Cortex of kidney (tissue), 1 donor: ENCODE measurements at places on chromosomes 11 and 22.

DNA sequence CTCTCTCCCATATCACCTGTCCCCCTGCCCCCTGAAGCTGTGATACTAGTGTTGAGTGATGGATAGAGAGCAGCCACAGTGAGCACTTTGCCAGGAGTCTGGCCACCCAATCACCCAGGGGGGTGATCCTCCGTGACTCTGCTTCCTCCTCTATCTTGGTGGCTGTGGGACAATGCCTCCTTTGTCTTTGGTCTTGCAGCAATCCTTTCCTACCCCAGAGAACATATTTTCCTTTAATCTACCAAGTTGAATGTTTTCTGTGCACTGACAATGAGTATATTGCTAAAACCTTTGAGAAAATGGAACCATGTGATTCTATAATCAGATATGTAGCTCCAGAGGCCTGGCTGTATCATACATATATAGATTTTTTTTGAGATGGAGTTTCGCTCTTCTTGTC, 58.1 kb upstream of the HEPHL1 start:
- no peak for DNase-seq

GRCh38 chr11:119376197-119376847, 5.2 kb downstream of the USP2 start:
- no peak for DNase-seq

GRCh38 chr11:117443266-117444186, 115.9 kb downstream of the CEP164 start:
- DNase-seq: no peak

- DNase-seq: no peak
Observed at GRCh38 chr22:46613606-46614021, 6.6 kb upstream of the GRAMD4 start.

- no peak for DNase-seq
Observed at GRCh38 chr11:117691218-117691514, 105.8 kb downstream of the DSCAML1 start.

- no peak for DNase-seq
Observed at GRCh38 chr22:40199223-40199622, 21.5 kb downstream of the TNRC6B start.

DNA sequence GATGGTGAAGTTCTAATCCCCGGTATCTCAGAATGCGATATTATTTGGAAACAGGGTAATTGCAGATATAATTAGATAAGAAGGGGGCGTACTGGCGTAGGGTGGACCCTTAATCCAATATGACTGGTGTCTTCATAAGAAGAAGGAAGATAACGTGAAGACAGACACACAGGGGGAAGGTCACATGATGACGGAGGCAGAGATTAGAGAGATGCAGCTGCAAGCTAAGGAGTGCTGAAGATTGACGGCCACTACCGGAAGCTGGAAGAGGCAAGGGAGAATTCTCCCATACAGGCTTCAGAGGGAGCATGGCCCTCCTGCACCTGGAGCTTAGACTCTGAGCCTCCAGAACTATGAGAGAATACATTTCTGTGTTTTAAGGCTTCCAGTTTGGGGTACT, 54.8 kb downstream of the MIAT start:
- no peak for DNase-seq

DNA sequence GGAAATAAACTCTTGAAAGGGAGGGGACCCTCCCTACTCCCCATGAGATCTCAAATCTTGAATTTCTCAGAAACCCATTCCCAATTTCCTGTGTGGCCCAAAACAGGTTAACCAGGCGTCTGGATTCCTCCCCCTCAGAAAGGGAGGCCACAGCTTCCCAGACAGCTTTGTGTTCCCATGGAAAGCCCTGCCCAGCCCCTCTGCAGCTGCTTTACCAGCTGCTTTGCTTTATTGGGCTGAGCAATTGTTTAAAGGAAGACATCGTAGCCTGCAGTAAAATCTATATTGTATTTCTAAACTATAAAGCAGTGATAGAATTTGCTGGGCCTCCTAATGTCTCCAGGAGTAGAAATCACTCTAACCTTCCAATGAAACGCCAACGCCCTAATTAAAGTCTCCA, 97.4 kb downstream of the CHST1 start:
- DNase-seq: no peak

- DNase-seq: no peak
Observed at GRCh38 chr22:22375576-22376351, 131.2 kb downstream of the VPREB1 start.

DNA sequence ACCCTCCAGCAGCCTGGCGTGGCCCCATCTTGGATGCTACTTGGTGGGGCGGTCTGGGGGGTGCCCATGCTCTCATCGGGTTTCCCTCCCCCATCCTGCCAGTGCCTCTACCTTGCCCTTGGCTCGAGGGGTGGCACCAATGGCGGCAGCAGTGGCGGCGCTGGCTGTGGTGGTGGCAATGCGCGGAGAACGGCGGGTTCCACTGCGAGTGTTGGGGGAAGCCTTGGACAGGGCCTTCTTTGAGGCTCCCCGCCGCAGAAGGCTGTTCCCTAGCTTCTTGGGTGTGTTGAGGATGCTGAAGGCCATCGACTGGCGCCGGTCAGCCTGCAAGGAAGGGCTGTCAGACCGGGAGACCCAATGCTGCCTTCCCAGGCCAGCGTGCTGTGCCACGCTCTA, 5.1 kb downstream of the IL18BP start:
- DNase-seq: no peak

- no peak for DNase-seq
Observed at GRCh38 chr11:36271794-36272407, 17.3 kb downstream of the COMMD9 start.

DNA sequence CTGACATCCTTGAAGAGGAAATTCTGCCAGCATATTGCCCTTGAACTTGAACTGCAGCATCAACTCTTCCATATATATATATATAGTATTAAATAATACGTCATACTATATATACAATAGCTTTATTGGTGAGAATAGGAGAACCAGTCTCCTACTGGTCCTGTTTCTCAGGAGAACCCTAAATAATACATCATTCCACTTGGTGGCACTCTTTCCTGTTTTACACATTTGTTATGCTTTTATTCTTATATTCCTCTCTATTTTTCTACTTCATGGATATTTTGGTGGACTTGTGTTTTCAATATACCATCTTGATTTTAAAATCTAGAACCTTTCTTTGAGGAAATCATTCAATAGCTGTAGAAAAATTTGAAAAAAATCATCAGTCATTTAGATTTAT, 193.3 kb downstream of the TRPC6 start:
- DNase-seq: no peak

GRCh38 chr22:19183216-19183615, 4.7 kb upstream of the SLC25A1 start:
- DNase-seq: no peak
